ENCODE measurements at places on chromosomes 2 and 18.

DNA sequence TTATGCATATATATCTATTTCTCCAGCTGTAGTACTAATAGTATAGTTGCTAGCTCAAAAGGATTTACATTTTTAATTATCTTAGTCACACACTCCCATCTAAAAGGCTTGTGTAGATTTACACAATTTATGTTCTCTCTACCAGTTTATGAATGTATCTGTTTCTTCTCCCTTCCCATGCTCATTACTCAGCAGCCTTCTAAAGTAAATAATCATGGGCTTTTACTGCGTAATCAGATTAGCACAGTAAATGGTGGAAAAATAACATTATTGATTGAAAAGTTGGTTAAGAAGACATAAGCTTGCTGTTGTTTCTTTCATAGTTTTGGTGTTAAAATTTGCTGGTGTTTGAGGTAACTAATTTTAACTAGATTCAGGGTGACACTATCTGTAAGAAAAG is 81.8 kb downstream of the PTPN4 start:
- no peak for ATAC-seq

DNA sequence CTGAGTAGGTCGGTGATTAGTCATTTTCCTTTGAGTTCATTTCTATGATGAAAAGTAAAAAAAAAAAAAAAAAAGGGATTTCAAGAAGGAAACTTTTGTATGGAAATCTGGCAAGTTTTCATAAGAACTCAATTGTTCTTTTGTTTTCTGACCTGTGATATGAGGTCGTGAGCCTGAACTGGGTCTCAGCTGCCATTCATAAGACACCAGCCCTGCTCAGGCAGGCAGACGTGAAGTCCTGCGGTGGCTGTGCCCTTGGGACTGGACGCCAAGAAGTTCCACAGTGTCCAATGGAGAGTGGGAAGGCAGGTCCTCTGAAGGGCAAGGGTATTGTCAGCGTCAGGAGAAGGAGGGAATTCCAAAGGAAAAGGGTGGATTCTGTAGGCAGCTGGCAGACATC is 183.9 kb downstream of the NCK2 start:
- ATAC-seq = no peak

- ATAC-seq = no peak
These were observed 33.8 kb downstream of the SMIM21 start for GRCh38 chr18:75393721-75394120.

DNA sequence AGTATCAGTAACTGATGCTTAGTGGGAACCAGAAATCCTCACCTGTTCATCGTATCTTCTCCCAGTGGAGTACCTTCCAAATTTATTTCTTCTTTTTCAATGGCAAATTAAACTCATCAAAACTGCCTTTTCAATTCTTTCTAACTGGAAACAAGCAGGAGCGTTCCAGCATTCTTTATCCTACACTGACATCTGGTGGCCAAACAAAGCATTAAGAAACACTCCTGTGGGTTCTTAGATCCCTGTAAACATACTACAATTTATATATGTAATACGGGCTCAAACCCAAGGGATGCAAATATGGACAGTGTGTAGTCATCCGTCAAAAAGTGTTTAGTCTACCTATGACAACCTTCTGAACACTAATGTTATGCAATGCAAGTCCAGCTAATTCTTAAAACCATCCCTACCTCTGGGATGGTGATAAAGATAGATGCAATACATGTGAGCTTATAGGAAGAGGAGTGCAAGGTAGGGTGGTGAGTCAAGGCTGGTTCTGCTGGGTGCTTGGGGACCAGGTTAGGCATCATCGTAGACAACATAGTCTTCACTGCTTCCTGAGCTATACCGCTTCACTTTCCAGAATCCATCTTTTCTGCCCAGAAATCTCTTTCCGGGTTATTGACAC is 375.0 kb downstream of the CTNNA2 start:
- ATAC-seq = no peak
